Neuronal stem cell (in vitro differentiated cells): ENCODE measurements at places on chromosomes 1 and 21.
A peak's percentile ranks its signal among the peaks of the same experiment; 100 is the strongest.

GRCh38 chr1:32977546-32978087 lies 13.0 kb upstream of the RNF19B start:
- DNase-seq: no peak

GRCh38 chr1:101025283-101025656 lies 314 bp downstream of the DPH5 start:
- DNase-seq: peak; percentile 3

GRCh38 chr1:170668209-170669106 lies 4.5 kb downstream of the PRRX1 start:
- no peak for DNase-seq

GRCh38 chr1:60894130-60894529 lies 188.2 kb upstream of the NFIA start:
- DNase-seq: peak; percentile 42

- DNase-seq: peak; percentile 69
Observed at GRCh38 chr1:110136911-110137310, 13.4 kb upstream of the SLC6A17 start.

DNA sequence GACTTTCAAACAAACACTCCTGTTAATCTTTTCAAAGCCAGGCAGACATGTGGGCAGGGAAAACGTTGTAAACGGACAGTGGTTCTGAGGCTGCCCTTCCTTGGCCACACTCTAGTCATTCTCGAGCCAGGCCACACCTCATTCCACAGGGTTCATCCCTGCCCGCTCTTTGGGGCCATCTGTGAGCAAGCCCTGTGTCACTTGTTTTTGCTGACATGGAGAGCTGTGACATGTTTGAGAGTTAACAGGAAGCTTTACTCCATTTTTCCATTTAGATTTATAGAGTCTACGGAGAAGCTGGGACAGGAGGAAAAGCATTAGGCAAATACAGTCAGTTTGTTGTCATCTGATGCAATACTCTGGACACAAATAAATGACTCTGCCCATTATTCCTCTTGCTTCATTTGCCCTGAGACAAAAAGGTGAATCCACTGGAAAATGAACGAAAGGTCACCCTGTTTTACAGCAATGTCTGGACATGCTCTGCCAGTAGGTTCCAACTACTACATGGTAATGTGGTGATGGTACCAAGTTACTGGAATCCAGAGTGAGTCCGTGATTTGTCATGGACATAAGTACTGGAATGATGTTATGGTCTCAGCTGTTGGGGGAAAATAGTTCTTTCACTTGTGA lies 126.9 kb downstream of the CLIC6 start:
- no peak for DNase-seq

GRCh38 chr1:92837062-92837461 lies 5.2 kb downstream of the RPL5 start:
- DNase-seq: no peak

GRCh38 chr1:71561206-71561605 lies 480.4 kb upstream of the ZRANB2 start:
- DNase-seq: no peak

- DNase-seq: no peak
Observed at GRCh38 chr1:231334079-231334666, 3.5 kb downstream of the EXOC8 start.

DNA sequence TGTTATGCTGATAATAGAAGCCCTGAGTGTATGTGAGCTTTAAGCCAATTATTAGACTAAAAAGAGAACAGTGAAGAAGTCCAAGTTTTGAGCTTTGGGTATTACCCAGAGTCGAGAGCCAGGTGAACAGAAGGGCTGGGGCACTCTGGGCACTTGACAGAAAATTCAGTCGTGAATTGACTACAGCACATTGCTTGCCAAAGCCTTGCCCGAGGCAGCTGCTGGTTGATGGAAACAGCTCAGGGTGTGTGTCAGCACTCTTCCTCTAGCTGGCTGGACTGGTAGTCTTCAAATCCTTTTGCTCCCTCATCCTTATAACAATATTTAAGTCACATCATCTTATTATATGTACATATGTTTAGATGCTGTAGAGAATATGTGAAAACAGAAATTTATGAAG lies 21.3 kb downstream of the PDE4B start:
- no peak for DNase-seq

DNA sequence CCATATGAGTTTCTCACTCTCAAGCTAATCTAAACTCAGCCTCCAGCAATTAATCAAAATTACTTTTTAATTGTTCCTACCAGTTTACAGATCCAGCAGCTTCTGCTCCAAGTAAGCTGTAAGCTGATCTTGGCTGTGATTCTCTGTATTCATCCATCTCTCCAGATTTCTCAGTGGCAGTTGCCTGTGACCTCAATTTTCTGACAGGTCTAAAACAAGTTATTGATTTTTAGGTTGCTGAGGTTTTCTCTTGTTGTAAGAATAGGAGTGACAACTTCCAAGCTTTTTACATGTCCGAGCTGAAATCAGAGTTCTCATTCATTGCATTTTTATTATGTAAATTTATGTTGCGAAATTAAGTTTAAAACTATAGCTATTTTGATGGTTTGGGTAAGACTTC lies 1044.4 kb downstream of the PLA2G4A start:
- DNase-seq: no peak

GRCh38 chr1:196723325-196724185 lies 51.1 kb upstream of the CFHR3 start:
- DNase-seq: peak; percentile 51

GRCh38 chr1:229196404-229197264 lies 74.3 kb upstream of the RAB4A start:
- no peak for DNase-seq

- DNase-seq: no peak
Observed at GRCh38 chr1:174001573-174001972, 20.6 kb downstream of the RC3H1 start.

GRCh38 chr1:227330279-227331076 lies 12.2 kb upstream of the CDC42BPA start:
- DNase-seq: no peak

DNA sequence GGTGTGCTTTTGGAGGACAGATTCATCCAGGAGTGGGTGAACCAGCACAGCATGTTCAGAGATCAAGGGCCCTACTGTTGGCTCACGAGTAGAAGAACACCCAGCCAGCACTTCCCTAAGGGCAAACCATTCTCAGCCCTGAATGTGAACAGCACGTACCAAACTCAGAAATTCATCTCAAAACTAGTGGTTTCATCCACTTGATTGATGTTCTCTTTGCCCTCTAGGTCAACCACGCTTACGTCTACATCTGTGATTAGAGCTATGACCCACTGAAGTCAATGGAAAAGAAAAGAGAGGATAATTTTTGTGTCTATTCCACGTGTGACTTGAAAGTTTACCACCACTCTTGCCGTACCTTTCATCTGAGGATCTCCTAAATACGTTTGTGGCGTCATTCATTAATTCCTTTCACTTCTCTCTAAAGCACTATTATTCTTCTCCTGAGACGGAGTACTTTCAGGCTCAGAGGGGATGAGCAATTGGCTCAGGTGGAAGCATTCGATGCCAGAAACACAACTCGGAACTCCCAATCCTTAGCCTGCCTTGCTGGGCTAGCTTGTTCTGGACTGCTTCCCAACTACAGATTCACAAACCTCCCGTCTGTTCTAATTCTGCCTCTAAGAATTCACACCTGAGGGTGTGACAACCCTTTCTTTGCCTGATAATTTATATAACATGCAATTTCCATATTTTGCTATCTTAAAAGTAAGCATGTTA lies 57.3 kb upstream of the HIVEP3 start:
- no peak for DNase-seq

DNA sequence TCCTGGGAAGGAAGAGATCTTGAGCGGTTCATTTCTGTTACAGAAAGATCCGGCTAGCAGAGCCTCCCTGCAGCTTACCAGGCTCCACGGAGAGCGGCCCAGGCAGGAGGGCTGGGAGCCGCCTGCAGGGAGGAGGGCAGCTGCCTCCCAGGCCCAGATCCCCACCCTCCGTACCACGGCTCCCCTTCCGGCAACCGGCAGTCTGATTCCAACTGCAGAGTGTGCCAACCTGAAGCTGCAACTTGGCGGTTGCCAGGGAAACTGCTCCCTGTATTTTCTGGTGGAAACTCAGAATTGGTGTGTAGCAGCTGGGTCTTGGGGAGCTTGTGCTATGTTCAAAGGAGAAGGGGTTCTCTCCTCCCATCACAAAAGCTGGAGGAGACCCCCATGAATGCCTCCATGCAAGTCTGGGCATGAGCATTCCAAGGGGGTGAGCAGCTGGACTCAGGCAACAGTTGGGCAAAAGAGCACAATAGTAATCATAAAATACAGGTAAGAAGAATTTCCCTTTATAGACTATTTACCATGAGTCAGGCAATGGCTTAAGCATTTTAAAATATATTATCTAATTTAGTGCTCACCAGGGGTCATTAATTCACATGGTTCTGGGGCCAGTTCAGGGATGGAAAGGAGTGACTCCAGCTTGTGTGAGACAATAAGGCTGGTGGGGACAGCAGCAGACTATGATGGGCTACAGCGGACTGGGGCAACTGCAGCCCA lies 46.1 kb upstream of the KAZN start:
- DNase-seq: no peak

- no peak for DNase-seq
Observed at GRCh38 chr1:205927676-205928075, 15.6 kb downstream of the SLC26A9 start.

DNA sequence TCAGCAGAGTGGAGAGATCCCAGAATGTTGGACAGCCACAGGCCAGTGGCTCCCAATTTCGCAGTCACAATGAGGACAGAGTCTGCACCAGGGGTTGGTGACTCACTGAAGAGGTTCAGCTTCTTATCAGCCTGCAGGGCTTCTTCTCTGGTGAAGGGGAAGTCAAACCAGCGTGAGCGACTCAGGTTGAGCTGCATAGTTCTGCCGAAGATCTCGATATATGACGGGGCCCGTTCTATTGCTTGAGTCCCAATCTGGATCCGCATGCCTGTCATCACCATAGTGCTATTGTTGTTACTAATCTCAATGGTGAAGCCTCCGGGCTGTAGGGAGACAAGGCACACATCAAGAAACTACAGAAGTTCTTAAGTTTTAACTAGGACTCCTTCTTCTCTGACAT lies 58.5 kb downstream of the UBR4 start:
- no peak for DNase-seq

DNA sequence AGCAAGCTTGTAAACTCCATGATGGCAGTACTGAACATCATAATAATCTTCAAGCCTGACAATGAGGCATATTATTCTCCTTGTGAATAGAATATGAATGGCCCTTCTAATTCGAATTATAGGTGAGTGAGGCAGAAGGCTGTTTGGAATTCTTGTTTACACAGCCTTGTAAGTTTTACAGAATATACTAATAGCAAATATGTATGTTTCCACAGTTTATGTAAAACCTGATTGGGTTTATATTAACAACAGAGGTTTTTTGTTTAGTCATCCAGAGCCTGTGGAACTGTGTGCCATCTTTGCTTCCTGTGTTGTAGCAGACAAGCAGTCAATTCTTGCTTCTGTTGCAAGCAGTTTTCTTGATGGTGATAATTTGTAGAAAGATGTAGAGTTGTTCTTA lies 8.0 kb downstream of the OSBPL9 start:
- no peak for DNase-seq

GRCh38 chr1:198549866-198550265 lies 9.4 kb upstream of the ATP6V1G3 start:
- no peak for DNase-seq

DNA sequence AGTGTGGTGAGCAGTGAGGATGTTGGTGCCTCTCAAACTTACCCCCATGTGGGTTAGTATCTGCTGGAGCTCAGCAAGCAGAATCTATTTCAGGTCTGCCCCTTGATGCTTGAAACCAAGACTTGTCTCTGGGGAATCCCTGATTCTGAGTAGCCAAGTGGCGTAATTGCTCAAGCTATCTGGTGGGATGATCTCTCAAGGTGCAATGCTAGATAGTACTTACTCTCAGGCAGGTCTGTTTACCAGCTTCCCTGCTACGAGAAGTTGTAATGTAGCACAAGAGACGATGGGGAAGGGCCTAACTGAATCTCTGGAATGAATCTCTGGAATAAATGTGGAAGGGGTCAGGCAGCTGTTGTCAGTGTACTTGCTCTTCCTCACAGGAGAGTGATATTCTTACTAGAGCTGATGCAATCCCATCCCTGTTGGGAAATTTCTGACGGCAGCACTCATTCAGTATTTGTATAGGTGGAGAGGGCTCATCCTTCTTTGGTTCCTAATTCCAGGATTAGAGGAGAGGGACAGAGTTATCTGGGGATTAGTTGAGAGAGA lies 65.4 kb downstream of the MACF1 start:
- DNase-seq: no peak

- no peak for DNase-seq
Observed at GRCh38 chr1:241411056-241411775, 54.2 kb upstream of the RGS7 start.

GRCh38 chr1:14810595-14811361 lies 212.3 kb downstream of the KAZN start:
- DNase-seq: no peak

GRCh38 chr1:96473791-96474434 lies 247.7 kb upstream of the PTBP2 start:
- no peak for DNase-seq

DNA sequence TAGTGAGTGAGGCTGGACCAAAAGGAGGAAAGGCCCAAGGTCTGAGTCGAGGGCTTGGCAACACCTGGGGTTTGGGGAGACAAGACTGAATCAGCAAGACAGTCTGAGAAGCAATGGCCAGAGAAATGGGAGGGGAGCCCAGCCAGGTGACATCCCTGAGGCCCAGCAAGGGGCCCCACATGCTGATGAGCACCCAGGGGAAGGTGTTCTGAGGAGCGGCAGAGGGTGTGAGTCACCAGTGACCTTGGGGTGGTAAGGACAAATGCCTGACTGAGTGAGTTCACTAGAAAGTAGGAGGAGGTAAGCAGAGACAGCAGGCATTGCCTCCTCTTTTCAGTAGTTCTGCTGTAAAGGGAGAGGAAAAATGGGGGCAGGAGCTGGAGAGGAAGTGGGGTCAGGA lies 192.4 kb upstream of the GALNT2 start:
- DNase-seq: no peak

GRCh38 chr1:107145637-107146036 lies 4.8 kb downstream of the NTNG1 start:
- DNase-seq: no peak

DNA sequence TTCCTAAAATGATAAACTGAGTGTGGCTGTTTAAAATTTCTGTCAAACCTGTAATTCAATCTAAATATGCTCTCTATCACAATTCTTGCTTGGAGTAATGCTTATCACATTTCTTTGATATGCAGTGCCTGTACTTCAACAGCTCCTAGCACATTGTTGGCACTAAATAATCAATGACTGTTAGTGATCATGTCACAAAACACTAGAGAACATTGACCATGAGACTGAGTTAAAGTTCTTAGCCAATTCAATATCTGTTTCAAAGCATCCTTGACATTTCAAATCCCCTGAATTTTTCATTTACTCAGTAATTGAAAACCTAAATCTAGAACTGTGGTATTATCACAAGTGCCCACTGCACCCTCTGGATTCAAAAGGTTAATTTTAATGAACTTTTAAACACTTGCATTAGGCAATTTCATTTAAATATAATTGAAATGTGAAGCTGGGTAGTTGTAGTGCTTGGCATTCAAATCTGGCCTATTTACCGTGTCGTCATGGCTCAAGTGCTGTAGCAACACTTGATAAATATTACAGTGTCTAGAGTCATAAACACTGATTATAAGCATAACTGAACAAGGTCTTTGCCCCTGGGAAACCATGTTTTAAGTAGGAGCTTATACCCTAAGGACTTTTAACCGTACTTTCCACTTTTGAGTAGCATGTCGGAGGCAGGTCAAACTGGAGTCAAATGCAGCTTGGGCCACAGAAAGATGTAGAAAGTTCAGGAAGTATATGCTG lies 143.6 kb downstream of the LRRC7 start:
- no peak for DNase-seq
